Peyer's patch (tissue), 4 donors: ENCODE measurements at places on chromosomes 1 and 21. TPM values are rescaled to one million over a fixed set of nuclear protein-coding genes. Genes with fewer than 3 reads are reported as not detected.

GRCh38 chr1:28601696-28602095 is 9.6 kb downstream of the RAB42 start:
- DNase-seq: no peak
- H3K4me3 ChIP-seq: no peak overlapping the region
- no peaks in the 10 kb centered on the region for H3K4me1 ChIP-seq
- no peak overlapping the region for H3K27ac ChIP-seq

DNA sequence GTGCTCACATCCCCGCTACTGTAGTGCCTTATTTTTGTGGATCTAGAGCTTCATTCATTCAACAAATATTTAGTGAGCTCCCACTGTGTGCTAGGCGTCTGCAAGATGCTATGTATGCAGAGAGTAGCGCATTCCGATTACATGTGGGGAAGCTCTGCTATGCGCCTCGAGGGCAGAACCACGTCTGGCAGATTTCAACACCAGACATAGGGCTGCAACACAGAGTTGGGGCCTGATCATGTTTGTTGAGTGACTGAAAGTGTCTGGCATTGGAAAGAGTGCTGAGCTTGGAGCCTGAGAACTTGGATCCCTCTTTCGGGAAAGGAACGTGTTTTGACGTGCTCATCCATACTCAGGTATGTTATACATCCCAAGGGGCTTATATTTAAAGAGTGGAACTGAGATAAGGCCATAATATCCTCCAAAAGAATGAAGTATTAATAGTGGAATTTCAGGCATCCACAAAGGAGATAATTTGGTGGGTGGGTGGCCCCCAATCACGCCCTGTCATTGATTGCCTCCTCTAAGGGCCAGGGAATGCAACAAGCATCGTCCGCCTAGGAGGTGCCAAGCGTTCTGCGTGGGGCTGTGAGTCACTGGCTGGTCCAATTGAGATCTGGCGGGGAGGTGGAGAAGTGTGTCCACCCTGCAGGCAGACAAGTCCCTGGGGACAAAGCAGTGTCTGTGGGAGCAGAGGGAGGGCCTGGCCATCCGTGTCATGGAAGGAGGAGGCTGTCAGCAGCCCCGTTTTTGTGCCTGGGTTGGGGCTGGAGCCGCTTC is 62.8 kb upstream of the ZBTB40 start:
- no peak for DNase-seq
- H3K4me1 ChIP-seq: no peaks in the 10 kb centered on the region
- no peak overlapping the region for H3K4me3 ChIP-seq
- no peak overlapping the region for H3K27ac ChIP-seq
- no peaks in the 10 kb centered on the region for H3K36me3 ChIP-seq

GRCh38 chr1:88774151-88774556 is 90.1 kb downstream of the PKN2 start:
- no peak overlapping the region for H3K4me3 ChIP-seq
- no peaks in the 10 kb centered on the region for H3K27me3 ChIP-seq
- H3K4me1 ChIP-seq: no peaks in the 10 kb centered on the region
- DNase-seq: peak; percentile 86
- H3K27ac ChIP-seq: peak overlapping the region; percentile 89

GRCh38 chr1:236159704-236160539 is 17.6 kb downstream of the GPR137B start:
- H3K27ac ChIP-seq: no peak overlapping the region
- H3K4me3 ChIP-seq: no peak overlapping the region
- DNase-seq: peak; percentile 83
- no peaks in the 10 kb centered on the region for H3K27me3 ChIP-seq
- no peaks in the 10 kb centered on the region for H3K36me3 ChIP-seq

GRCh38 chr1:93585059-93585966 is 96.3 kb downstream of the BCAR3 start:
- peak overlapping the region; percentile 93 for H3K27ac ChIP-seq
- peaks cover 16% of the 10 kb centered on the region for H3K36me3 ChIP-seq
- no peak for DNase-seq
- no peaks in the 10 kb centered on the region for H3K4me1 ChIP-seq
- H3K27me3 ChIP-seq: no peaks in the 10 kb centered on the region

DNA sequence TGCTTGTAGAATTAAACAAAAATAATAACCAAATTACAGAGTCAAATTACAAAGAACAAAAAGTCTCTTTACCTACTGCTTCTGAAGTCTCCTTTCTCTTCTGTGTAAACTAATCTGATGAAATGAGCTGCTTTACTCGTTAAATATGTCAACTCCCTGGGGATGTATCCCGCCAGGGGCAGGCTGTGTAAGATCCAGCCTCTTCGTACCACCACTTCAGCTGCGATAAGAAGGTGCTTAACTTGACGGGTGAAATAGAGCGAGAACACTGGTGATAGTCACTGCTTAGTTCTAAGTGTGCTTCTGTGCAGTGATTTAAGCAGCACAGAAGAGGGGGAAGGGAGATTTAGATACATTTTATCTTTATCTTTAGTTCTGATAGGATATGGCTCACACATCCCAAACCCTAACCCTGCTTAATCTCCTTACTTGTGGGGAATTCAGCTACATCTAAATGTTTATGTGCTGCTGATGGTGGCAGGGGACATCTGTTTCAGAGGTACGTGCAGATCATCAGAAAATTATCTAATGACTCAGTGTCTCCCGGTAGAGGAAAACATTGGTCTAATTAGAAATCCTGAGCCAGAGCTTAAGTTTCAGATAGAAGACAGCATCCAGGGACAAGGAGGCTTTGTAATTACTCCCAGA is 46.0 kb downstream of the RHOU start:
- H3K36me3 ChIP-seq: no peaks in the 10 kb centered on the region
- no peak overlapping the region for H3K27ac ChIP-seq
- H3K4me1 ChIP-seq: peaks cover 7% of the 10 kb centered on the region
- H3K27me3 ChIP-seq: no peaks in the 10 kb centered on the region

DNA sequence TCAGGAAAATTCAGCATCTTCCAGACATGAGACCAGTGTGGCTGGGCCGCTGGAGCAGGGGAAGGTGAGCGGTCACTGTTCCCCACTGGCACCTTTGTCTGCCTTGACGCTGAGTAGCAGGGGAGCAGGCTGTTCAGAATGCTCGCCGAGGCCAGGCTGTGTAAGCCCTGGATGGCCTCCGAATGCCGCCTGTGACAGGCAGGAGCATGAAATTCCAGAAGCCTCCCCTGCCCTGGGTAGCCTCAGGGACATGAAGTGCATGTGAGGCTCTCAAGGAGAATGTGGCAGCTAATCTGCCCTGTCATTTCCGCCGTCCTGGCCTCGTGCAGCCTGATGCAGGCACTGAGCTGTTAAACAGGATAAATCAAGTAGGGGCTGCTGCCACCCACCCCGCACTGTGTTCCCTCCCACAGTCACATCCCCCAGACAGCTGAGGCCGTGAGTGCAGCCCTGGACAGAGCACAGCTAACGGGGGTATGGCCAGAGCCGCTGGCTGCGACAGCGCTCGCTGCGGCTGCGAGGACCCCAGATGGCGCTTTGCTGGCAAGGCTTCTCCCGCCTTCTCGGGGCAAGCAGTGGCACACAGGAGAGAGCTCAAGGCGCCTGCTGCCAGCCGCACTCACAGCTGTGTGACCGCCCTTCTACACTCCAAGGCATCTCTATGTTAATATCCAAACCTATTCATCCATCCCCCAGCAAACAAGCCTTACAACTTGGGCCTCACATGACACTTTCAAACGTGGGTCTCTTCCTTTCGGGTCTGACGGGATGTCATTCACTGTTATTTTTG is 105.0 kb upstream of the COL6A1 start:
- H3K4me1 ChIP-seq: no peaks in the 10 kb centered on the region
- no peaks in the 10 kb centered on the region for H3K27me3 ChIP-seq

GRCh38 chr1:29639741-29640427 is 403.6 kb downstream of the PTPRU start:
- H3K27me3 ChIP-seq: no peaks in the 10 kb centered on the region
- no peaks in the 10 kb centered on the region for H3K36me3 ChIP-seq
- no peak overlapping the region for H3K27ac ChIP-seq
- no peaks in the 10 kb centered on the region for H3K4me1 ChIP-seq
- peak; percentile 33 for DNase-seq

DNA sequence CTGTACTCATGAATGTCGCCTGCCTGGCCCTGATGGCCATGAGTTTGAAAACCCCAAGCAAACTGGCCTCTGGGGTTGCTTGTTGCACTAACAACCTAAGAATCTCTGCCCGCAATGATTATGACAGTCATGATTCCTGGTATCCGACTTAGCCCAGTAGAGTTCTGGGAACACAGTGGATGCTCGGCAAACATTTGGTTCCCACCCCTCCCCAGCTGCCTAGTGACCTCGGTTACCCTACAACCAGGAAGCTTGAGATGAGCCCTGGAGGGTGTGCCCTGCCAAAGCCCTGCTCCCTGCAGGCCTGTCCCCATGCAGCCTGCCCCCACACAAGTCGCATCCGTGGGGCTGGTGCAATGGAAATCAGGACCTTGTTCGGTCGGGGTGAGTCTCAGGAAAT is 76.0 kb upstream of the ZBTB40 start:
- H3K4me3 ChIP-seq: no peak overlapping the region
- no peaks in the 10 kb centered on the region for H3K36me3 ChIP-seq
- no peaks in the 10 kb centered on the region for H3K27me3 ChIP-seq
- H3K27ac ChIP-seq: peak overlapping the region; percentile 38

DNA sequence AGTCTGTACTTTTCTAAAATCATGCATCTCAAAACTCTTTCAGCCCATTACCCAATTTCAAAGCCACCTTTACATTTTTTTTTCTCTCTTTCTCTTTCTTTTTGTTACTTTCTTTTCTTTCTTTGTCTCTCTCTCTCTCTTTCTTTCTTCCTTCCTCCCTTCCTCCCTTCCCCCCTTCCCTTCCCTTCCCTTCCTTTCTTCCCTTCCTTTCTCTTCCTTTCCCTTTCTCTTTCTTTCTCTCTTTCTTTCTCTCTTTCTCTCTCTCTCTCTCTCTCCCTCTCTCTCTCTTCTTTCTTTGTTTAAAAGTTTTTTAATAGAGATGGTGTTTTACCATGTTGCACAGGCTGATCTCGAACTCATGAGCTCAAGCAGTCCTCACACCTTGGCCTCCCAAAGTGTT is 11.5 kb downstream of the ZMYM4 start:
- no peaks in the 10 kb centered on the region for H3K27me3 ChIP-seq
- H3K4me1 ChIP-seq: no peaks in the 10 kb centered on the region
- H3K36me3 ChIP-seq: no peaks in the 10 kb centered on the region
- no peak overlapping the region for H3K4me3 ChIP-seq
- H3K27ac ChIP-seq: no peak overlapping the region
- DNase-seq: no peak

DNA sequence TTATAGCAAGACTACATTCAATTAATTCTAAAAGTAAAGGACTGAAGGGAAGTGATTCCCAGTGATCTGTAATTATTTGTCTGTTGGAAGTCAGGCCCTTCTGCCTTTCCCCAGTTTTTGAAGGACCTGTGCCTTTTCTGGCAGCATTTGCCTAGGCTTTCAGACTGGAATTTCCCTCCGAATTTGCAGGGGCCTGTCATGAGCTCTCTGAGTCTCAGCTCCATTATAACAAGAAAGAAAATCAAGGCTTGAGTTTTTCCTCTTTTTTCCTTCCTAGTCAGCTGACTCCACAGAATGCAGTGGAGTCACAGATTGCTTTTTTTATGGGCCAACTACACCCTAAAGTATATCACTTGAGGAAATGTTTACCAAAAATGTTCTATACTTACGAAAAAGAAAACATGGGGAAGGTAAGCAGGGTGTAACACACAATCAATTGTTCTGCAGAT is 1.1 kb downstream of the NR5A2 start:
- H3K4me1 ChIP-seq: peaks cover 4% of the 10 kb centered on the region
- H3K27ac ChIP-seq: peak overlapping the region; percentile 82
- H3K27me3 ChIP-seq: no peaks in the 10 kb centered on the region
- no peak for DNase-seq

- H3K27ac ChIP-seq: no peak overlapping the region
- H3K4me3 ChIP-seq: no peak overlapping the region
- H3K27me3 ChIP-seq: no peaks in the 10 kb centered on the region
- DNase-seq: no peak
Measured at GRCh38 chr1:175810305-175810704, 66.9 kb upstream of the TNR start.

DNA sequence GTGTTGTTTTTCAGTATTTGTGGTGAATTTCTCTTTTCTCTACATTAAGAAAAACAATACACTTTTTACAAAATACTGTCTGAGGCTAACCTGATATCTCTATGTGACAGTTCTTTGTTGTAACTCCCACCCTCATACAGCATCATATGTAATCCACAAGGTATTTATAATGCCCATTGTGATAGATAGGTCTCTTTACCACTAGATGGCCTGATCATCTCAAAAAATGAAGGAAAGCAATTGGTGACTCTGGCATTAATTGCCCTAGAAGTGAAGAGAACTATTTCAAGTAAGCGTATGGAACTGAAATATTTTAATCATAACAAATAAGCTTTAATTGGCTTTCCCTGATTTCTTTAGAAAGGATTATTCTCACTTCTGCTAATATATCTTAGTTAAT is 36.2 kb upstream of the HFM1 start:
- no peaks in the 10 kb centered on the region for H3K36me3 ChIP-seq
- no peaks in the 10 kb centered on the region for H3K27me3 ChIP-seq
- DNase-seq: no peak

DNA sequence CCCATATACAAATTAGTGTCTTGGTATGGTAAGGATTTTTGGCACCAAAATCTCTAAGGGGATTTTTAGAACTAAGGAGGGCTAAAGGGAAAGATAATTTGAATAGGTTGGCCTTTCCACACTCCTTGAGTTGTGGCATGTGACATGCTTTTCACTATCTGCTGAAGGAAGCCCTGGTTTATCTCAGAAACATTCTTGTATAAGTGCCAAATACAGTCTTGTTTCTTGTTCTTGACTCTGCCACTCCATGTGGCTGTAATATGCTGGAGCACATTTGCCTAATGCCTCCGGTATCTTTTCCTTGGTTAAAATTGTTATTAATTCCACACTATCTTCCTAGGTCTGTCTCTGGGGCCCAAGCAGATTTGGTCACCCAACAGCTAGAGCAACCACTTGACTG is 457.0 kb downstream of the USP25 start:
- H3K27ac ChIP-seq: no peak overlapping the region
- no peak overlapping the region for H3K4me3 ChIP-seq
- DNase-seq: no peak
- H3K27me3 ChIP-seq: no peaks in the 10 kb centered on the region
- H3K4me1 ChIP-seq: no peaks in the 10 kb centered on the region
- no peaks in the 10 kb centered on the region for H3K36me3 ChIP-seq

DNA sequence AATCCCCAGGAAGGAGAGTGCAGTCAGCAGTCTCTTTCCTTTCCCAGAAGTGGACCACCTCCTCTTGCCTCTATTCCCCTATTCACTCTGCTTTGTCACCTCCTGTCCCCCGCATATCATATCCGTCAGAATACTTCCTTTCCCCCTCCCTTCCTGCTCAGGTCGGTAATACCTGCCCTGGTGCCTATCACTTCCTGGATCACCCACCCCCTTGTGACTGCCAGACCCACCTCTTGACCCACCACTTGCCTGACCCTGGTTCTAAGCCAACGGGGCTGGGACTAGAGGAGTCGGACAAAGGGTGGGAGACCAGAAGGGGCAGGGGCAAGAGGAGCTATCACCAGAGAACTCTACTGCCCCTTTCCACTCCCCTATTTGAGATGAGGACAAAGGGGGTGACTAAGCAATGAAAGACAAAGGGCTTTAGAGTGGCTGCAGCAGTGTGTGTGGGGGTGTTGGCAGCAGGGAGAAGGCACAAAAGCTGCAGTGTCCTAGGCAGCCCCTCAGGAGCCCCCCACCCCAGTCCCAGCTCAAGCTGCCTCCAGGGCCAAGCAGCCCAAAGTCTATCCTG is 1.7 kb upstream of the ADAMTS4 start:
- H3K4me3 ChIP-seq: no peak overlapping the region
- H3K36me3 ChIP-seq: no peaks in the 10 kb centered on the region
- no peak for DNase-seq
- peak overlapping the region; percentile 84 for H3K27ac ChIP-seq
- H3K27me3 ChIP-seq: no peaks in the 10 kb centered on the region

Gene FABP3
- not detected for total RNA-seq

Gene GPR3
- not detected for total RNA-seq

Gene DYRK1A
- 68.8 TPM for total RNA-seq

Gene KRTAP10-7
- total RNA-seq: not detected

Gene CAPN8
- total RNA-seq: 18.6 TPM

Gene OR2G6
- total RNA-seq: not detected

Gene NBPF4
- total RNA-seq: 5.3 TPM

Gene CRYAA
- not detected for total RNA-seq
